Ovary (tissue), 10 donors: ENCODE measurements at places on chromosomes 6 and 20. TPM values are rescaled to one million over a fixed set of nuclear protein-coding genes. Genes with fewer than 3 reads are reported as not detected.

The ZC2HC1B gene
- total RNA-seq: 0.50 TPM

The CCDC170 gene
- 9.3 TPM for total RNA-seq

DNA sequence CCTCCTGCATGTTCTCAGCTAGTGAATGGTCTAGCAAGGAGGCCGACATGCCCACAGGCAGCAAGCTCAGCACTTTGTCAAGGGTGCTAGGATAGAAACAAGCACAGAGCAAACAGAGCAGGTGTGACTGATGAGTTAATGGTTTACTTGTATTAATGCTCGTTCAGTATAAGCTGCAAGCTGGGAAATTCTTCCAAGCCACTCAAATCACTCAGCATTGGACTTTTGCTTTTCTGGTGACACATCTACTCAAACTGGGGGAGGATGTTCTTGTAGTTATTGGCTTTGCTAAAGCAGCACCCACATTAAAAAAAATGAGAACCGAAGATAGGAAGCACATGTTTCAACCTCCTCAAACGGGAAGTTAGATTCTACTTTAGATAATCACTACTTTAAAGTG lies 43.1 kb upstream of the NEDD9 start:
- no peak for DNase-seq
- no peak overlapping the region for H3K27ac ChIP-seq
- no peaks in the 10 kb centered on the region for H3K36me3 ChIP-seq
- H3K4me3 ChIP-seq: no peak overlapping the region
- no peaks in the 10 kb centered on the region for H3K27me3 ChIP-seq

DNA sequence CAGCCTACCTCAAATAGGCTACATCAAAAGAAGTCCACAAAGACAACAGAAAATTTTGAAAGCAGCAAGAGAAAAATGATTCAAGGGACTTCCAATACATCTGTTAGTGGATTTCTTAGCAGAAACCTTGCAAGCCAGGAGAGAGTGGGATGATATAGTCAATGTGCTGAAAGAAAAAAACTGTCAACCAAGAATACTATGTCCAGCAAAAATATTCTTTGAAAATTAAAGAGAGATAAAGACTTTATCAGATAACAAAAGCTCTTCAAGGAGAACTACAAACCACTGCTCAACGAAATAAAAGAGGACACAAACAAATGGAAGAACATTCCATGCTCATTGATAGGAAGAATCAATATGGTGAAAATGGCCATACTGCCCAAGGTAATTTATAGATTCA lies 34.0 kb downstream of the MCHR2 start:
- H3K4me3 ChIP-seq: no peak overlapping the region
- no peak for DNase-seq
- no peaks in the 10 kb centered on the region for H3K27me3 ChIP-seq
- H3K27ac ChIP-seq: no peak overlapping the region
- no peaks in the 10 kb centered on the region for H3K36me3 ChIP-seq

DNA sequence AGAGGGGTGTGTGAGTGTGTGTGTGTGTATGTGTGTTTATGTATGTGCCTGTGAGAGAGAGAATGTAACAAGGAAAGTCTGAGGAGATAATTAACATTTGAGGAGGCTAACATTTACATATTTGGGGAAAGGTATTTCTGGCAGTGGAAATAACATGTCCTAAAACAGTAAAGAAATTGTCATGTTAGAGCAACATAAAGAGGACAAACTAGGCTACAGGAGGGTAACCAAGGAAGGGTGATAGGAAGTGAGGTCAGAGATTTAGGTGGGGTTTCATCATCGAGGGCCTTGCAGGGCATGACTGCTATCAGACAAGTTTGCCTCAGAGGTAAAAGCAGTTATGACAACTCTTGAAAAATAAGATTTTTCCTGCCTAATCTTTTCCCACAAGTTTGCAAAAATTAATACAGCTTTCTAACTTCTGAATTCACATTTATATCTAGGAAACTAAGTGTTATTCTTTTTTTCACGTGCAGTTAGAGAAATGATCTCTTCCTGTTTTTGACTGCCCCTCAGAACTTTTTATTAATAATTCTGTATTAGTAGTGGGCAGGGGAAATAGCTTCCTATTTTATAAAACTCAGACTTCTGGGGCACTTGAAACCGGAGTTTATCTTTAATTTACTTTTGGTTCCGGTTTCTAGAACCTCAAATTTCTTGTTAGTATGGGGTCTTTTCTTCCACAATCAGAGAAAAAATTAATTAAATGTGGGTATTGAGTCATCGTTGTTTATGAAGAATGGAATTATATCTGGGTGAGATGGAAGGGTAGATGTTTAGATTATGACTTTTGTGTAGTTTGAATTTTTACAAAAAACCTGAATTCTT lies 30.5 kb upstream of the RHAG start:
- H3K27me3 ChIP-seq: no peaks in the 10 kb centered on the region
- no peak overlapping the region for H3K27ac ChIP-seq
- H3K4me3 ChIP-seq: no peak overlapping the region
- no peaks in the 10 kb centered on the region for H3K36me3 ChIP-seq
- DNase-seq: no peak

GRCh38 chr6:35960187-35960586 lies 39.3 kb upstream of the SRPK1 start:
- H3K36me3 ChIP-seq: no peaks in the 10 kb centered on the region
- H3K4me3 ChIP-seq: no peak overlapping the region
- no peak for DNase-seq
- H3K27me3 ChIP-seq: no peaks in the 10 kb centered on the region
- H3K4me1 ChIP-seq: no peaks in the 10 kb centered on the region
- no peak overlapping the region for H3K27ac ChIP-seq

- no peaks in the 10 kb centered on the region for H3K27me3 ChIP-seq
- DNase-seq: no peak
- H3K36me3 ChIP-seq: no peaks in the 10 kb centered on the region
- no peak overlapping the region for H3K27ac ChIP-seq
- H3K4me3 ChIP-seq: no peak overlapping the region
- H3K4me1 ChIP-seq: no peaks in the 10 kb centered on the region
Observed at GRCh38 chr20:19824861-19825260, 66.8 kb downstream of the RIN2 start.

- H3K36me3 ChIP-seq: no peaks in the 10 kb centered on the region
- H3K4me1 ChIP-seq: no peaks in the 10 kb centered on the region
- no peak overlapping the region for H3K27ac ChIP-seq
Observed at GRCh38 chr6:79574630-79575225, 37.5 kb upstream of the LCA5 start.

DNA sequence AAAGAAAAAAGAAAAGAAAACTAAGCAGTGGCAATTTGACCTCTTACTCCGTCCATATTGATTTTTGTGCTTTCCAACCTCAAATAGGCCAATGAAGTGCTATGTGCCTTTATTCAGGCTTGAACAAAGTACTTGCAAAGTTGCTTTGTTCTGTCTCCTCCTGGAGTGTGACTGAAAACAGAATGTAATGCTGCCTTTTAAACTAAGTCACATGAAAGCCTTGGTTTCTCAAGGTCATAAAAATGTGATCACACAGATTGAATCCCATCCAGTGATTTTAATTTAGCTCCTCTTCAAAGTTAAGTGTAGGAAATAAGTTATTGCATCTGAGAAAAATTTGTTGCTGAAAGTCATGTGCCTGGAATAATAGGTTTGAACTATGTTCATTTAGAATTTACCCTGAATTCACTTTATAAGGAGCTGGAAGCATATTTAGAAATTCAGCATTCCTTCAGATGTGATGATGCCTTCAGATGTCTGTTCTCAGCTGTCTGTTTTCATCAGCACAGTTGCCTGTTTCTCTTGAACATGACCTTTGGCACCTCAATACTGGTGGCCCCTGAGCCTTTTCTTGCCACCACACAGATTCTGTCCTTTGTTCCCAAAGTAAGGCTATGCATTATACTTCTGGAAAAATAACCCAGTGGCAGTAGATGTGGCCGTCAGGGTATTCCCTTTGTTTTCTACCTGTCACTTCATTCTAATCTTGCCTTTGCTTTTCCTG lies 48.8 kb downstream of the KIZ start:
- H3K4me1 ChIP-seq: peaks cover 4% of the 10 kb centered on the region
- no peaks in the 10 kb centered on the region for H3K27me3 ChIP-seq
- no peak overlapping the region for H3K27ac ChIP-seq
- no peak overlapping the region for H3K4me3 ChIP-seq
